ENCODE measurements at places on chromosomes 13 and 19. TPM values are rescaled to one million over a fixed set of nuclear protein-coding genes. Genes with fewer than 3 reads are reported as not detected.

- DNase-seq, result no peak
Observed at GRCh38 chr13:63636316-63636993, 2220.8 kb upstream of the PCDH20 start.

PALM3 gene
- under 0.01 TPM for total RNA-seq

DNA sequence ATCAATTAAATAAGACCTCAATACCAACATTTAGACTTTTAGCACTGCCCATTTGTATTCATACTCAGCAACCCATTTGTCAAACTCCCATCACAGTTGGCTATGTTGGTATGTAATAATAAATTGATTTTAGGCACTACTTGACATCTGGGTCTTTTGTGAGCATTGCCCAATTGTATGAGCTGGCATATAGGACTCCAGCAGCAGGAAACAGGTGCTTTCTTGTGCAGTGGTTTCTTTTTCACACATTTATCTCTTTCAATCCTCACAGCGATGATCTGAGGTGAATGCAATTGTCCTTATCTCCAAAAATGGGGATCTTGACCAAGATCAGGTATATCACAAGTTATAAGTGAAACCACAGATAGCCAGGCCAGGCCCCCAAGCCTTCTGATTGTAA is 96.9 kb upstream of the OXGR1 start:
- DNase-seq, result no peak

DNA sequence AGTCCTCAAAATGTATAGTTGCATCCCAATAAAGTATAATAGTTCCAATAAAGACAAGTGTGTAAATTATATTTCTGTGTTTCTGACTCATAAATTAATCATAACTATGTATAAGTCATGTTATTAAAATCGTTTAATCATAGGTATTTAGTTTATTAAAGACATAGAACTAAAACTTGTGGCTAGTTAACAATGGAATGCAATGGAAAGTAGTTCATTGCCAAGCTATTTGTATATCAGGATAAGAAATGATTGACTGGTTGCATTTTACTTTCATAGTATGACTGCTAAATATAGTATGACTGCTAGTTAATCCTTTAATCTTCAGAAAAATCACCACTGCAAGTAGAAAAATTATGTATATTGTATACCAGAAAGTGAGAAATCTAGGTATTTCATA is 16.9 kb downstream of the COG3 start:
- DNase-seq, result no peak

ERCC5 gene
- 50.8 TPM for total RNA-seq

- no peak for DNase-seq
Observed at GRCh38 chr19:13027557-13027956, 32.3 kb downstream of the NFIX start.
